Activated CD8-positive, alpha-beta memory T cell treated with anti-CD3 and anti-CD28 coated beads for 24 hours (primary cell): ENCODE measurements at places on chromosomes 7 and 10.

GRCh38 chr7:151118108-151119054, 32.1 kb downstream of the AGAP3 start:
- DNase-seq = no peak

GRCh38 chr10:51843966-51844365, 144.6 kb upstream of the CSTF2T start:
- no peak for DNase-seq

DNA sequence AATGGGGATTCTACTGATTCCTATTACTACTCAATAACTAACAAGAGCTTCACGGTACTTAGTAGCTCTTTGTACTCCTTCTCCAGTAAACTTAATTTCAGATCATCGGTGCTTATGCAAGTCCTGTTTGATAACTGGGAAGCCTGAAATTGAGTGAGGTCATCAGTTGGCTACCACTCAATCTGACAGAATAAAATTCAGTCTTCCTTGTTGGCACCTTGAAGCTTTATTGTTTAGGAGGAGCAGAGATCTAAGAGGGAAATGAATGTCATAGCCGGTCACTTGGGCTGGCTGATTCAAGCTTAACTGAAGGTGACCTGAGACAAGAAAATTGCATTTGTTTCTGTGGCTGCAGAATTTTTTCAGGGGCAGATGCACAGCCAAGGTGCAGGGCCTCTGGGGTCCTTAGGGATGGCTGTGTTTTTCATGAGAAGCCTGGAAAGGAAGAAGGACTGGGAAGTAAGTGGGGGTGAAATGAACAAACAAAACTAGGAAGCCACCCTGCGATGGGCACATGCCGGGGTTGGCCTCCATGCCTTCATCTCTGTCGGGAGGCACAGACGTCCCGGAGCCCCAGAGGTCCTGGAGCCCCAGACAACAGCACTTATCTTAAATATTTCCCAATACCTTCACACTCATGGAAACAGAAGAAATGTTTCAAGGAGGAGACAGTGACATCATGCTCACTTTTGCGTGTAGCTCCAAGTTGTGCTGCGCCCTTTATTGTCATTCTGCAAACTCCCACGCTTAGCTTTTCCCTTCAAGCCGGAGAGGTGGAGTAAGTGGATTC, 85.0 kb upstream of the KIF5B start:
- DNase-seq = no peak

DNA sequence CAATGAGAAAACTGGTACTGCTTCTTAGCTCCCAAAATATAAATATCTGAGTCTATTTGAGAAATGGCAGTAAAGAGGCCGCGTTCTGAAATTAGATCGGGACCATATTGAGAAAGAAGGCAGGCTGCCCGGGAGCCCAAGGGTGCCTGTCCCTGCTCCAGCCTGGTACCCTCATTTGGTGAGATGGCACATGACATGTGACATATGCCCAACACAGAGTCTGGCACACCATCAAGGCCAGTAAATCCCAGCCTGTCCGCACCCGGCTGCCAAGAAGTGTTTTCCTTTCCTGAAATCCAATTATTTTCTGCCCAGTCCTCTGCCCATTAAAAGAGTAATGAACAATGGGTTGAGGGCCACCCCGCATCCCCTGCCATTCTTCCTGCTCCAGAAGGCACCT, 66.4 kb downstream of the CDH23 start:
- DNase-seq = no peak
